Aorta (tissue), 5 donors: ENCODE measurements at places on chromosomes 2 and 18. TPM values are rescaled to one million over a fixed set of nuclear protein-coding genes. Genes with fewer than 3 reads are reported as not detected.

DNA sequence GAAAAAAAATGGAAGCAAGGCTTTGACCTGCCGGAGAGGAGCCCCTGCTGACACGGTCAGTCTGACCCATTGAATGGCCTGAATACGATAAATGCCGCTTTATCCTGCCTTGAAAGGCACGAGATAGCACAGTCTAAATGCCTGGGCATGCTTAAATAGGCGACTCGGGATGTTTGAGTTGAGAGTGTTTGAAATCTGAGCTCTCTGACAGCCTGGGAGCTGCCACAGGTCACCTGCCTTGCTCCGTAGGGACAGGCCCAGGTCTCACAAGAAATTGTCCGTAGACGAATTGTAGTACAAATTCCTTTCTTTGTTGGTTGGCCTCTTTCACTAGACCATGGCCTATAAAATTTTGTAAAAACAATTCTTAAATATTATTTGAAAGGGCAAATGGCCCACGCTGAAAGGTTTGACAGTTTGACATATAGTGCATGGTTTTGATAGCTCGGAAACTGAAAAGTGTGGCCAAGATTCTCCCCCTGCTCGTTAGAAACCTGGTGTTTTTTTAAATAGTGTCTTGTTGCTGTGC lies 72.8 kb downstream of the MEIS1 start:
- DNase-seq, result no peak
- no peak overlapping the region for H3K27ac ChIP-seq
- no peaks in the 10 kb centered on the region for H3K4me1 ChIP-seq
- no peak overlapping the region for H3K4me3 ChIP-seq
- no peaks in the 10 kb centered on the region for H3K36me3 ChIP-seq

- H3K27ac ChIP-seq, result no peak overlapping the region
- no peak overlapping the region for H3K4me3 ChIP-seq
- no peak for DNase-seq
- no peaks in the 10 kb centered on the region for H3K36me3 ChIP-seq
Measured at GRCh38 chr18:57352761-57353136, 392 bp downstream of the ST8SIA3 start.

- H3K27me3 ChIP-seq, result no peaks in the 10 kb centered on the region
- no peaks in the 10 kb centered on the region for H3K36me3 ChIP-seq
- H3K4me3 ChIP-seq, result no peak overlapping the region
- DNase-seq, result no peak
- no peaks in the 10 kb centered on the region for H3K4me1 ChIP-seq
Measured at GRCh38 chr2:224657349-224657748, 58.8 kb downstream of the CCDC195 start.

DNA sequence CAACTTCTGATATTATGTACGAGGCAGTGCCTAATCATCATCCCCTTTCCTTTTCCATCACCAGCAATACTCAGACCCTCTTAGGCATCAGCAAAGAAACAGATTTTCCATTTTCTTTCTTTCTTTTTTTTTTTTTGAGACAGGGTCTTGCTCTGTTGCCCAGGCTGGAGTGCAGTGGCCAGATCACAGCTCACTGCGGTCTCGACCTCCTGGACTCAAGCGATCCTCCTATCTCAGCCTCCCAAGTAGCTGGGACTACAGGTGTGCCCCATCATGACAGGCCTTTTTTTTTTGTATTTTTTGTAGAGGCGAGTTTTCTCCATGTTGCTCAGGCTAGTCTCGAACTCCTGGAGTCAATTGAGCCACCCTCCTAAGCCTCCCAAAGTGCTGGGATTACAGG lies 5.9 kb upstream of the OLA1 start:
- no peaks in the 10 kb centered on the region for H3K36me3 ChIP-seq
- H3K27me3 ChIP-seq, result no peaks in the 10 kb centered on the region
- no peak overlapping the region for H3K27ac ChIP-seq
- H3K4me1 ChIP-seq, result no peaks in the 10 kb centered on the region

- no peak overlapping the region for H3K27ac ChIP-seq
- no peak for DNase-seq
- H3K4me3 ChIP-seq, result no peak overlapping the region
- H3K27me3 ChIP-seq, result no peaks in the 10 kb centered on the region
- H3K36me3 ChIP-seq, result no peaks in the 10 kb centered on the region
- H3K4me1 ChIP-seq, result no peaks in the 10 kb centered on the region
Measured at GRCh38 chr18:36476433-36476832, 178.9 kb downstream of the FHOD3 start.

DNA sequence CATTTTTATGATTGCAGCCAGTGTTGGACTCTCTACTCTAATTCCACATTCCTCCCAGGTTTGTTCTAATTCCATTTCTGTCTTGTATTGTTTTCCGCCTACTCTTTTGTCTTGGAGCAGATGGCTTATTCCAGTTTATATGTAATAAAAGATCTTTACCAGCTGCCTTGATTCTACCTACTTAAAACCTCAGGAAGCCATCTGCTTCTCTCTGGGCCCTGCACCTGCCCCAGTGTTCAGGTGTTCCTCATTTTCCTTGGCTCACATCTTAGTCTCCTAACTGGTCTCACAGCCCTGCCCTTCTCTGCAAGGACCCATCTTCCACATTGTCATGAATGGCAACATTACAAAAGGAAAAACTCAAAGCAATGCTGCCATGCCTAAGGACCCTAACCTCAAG lies 21.0 kb upstream of the IL37 start:
- H3K27me3 ChIP-seq, result no peaks in the 10 kb centered on the region
- no peak for DNase-seq
- no peak overlapping the region for H3K4me3 ChIP-seq
- no peaks in the 10 kb centered on the region for H3K4me1 ChIP-seq
- no peaks in the 10 kb centered on the region for H3K36me3 ChIP-seq

The ALK gene
- 0.30 TPM for total RNA-seq

DNA sequence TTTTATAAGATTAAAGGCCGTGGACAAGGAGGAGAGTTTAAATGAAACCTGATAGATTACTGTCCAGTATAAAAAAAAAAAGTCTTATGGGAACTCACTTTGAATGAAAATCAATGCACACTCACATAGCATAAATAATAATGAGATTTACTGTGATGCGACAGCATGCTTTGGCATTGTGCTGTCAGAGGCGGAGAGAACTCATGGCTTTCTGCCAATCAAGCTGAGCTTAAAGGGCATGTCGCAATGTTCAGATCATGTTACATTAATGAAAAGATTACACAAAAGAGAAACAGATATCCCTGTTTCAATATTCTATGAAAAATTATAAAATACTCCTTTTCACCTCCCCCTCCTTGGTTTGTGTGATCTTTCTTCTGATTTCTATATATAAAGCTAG lies 310.8 kb downstream of the ERBB4 start:
- no peaks in the 10 kb centered on the region for H3K27me3 ChIP-seq
- H3K4me3 ChIP-seq, result no peak overlapping the region
- DNase-seq, result no peak

GRCh38 chr2:8448824-8449556 lies 232.9 kb upstream of the ID2 start:
- no peaks in the 10 kb centered on the region for H3K36me3 ChIP-seq
- H3K27me3 ChIP-seq, result no peaks in the 10 kb centered on the region
- DNase-seq, result no peak
- H3K4me1 ChIP-seq, result no peaks in the 10 kb centered on the region

The ANKRD30B gene
- not detected for total RNA-seq

- no peak overlapping the region for H3K27ac ChIP-seq
- no peak overlapping the region for H3K4me3 ChIP-seq
- DNase-seq, result no peak
- no peaks in the 10 kb centered on the region for H3K4me1 ChIP-seq
Measured at GRCh38 chr2:207770602-207771404, 1.1 kb upstream of the FZD5 start.
